ENCODE measurements at places on chromosomes 1 and 21. TPM values are rescaled to one million over a fixed set of nuclear protein-coding genes. Genes with fewer than 3 reads are reported as not detected.

TMIGD3 gene
- not detected for total RNA-seq

- H3K27ac ChIP-seq: no peak overlapping the region
- H3K27me3 ChIP-seq: no peaks in the 10 kb centered on the region
- no peak overlapping the region for H3K4me3 ChIP-seq
Measured at GRCh38 chr1:229554886-229555621, 3.5 kb downstream of the ABCB10 start.

NFASC gene
- total RNA-seq: 0.10 TPM

DNA sequence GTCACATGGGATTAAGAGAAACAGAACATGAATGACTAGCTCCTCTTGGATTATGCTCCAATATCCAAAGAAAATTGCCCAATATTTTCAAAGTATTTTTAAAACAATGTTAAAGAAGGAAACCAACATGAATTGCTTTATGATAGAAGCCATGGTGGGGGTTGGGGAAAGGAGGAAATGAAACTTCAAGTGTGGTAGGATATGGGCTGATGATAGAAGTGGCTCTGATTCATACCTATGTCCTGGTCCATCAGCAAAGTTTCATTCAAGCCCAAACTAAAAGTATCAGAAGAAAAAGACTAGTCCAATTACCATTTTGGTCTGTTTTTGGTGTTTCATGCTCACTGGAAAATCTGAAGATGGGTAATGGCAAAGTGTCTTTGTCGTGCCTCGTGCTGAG, 104.2 kb upstream of the PROX1 start:
- no peaks in the 10 kb centered on the region for H3K36me3 ChIP-seq
- peaks cover 11% of the 10 kb centered on the region for H3K4me1 ChIP-seq
- H3K27me3 ChIP-seq: no peaks in the 10 kb centered on the region
- peak; percentile 10 for DNase-seq
- H3K27ac ChIP-seq: no peak overlapping the region

DNA sequence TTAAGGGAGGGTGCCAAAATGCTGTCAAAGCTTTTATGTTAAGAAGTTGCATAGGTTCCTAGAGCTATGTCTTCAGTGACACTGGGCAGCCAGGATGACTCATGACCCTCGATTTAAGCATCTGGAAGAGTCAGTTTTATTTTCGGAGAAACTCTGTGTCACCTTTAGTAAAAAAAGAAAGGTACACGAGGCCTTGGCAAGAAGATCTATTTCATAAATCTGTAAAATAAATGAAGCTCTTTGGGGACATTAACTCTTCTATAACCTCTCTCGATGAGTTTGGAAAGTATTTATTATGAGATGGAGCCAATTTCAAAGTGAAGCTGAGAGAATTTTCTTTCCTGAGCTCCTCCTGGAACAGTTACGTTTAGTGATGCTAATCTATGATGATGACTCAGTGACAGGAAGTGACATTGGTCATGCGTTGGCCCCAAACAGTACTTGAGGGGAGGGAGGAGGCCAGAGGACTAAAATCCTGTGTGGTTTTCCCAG, 156.5 kb downstream of the HLX start:
- no peaks in the 10 kb centered on the region for H3K36me3 ChIP-seq
- no peak overlapping the region for H3K4me3 ChIP-seq
- peaks cover 2% of the 10 kb centered on the region for H3K27me3 ChIP-seq

GRCh38 chr1:153922076-153922971, 448 bp downstream of the GATAD2B start:
- H3K27me3 ChIP-seq: no peaks in the 10 kb centered on the region
- H3K27ac ChIP-seq: peak overlapping the region; percentile 94
- peaks cover 43% of the 10 kb centered on the region for H3K4me1 ChIP-seq
- DNase-seq: peak; percentile 75
- H3K36me3 ChIP-seq: peaks cover 3% of the 10 kb centered on the region
- H3K4me3 ChIP-seq: peak overlapping the region; percentile 81
